Activated T-helper 2 cell treated with anti-CD3 and anti-CD28 coated beads, Interferon-gamma antibody, Interleukin-2, Interleukin-4, amounts not matched to agents 10 μg/mL and 5 μg/mL and 100 μg/mL, durations not matched to agents 14 hours and 24 hours and 36 hours (primary cell): ENCODE measurements at places on chromosomes 4 and X. TPM values are rescaled to one million over a fixed set of nuclear protein-coding genes. Genes with fewer than 3 reads are reported as not detected.

Gene DDIT4L
- 3.3 TPM in 2 replicates for total RNA-seq

Gene SYNPO2
- 0.09 TPM in 2 replicates for total RNA-seq

Gene TSR2
- 36.8 and 37.7 TPM in 2 replicates for total RNA-seq

Gene ZFP92
- total RNA-seq, result 1.8 and 2.1 TPM in 2 replicates

Gene SSX3
- not detected in 2 replicates for total RNA-seq

Gene RHOXF1
- total RNA-seq, result not detected in 2 replicates

Gene ATP5ME
- 208 and 235 TPM in 2 replicates for total RNA-seq
